ENCODE measurements at places on chromosomes 7 and 10. TPM values are rescaled to one million over a fixed set of nuclear protein-coding genes. Genes with fewer than 3 reads are reported as not detected.
A peak's percentile ranks its signal among the peaks of the same experiment; 100 is the strongest.

Gene TFPI2
- 8.5 TPM for polyA plus RNA-seq

Gene AGAP6
- polyA plus RNA-seq: 26.3 TPM

Gene UTF1
- polyA plus RNA-seq: not detected

Gene INHBA
- polyA plus RNA-seq: 2.7 TPM

Gene FAM13C
- polyA plus RNA-seq: 3.8 TPM

Gene ADARB2
- polyA plus RNA-seq: 0.28 TPM

Gene VWDE
- not detected for polyA plus RNA-seq

Gene RELN
- polyA plus RNA-seq: 1.0 TPM

Gene CYP2C19
- polyA plus RNA-seq: not detected

Gene SUN1
- polyA plus RNA-seq: 203 TPM

GRCh38 chr10:31604096-31604495 is 285.1 kb downstream of the ZEB1 start:
- no peak for DNase-seq

DNA sequence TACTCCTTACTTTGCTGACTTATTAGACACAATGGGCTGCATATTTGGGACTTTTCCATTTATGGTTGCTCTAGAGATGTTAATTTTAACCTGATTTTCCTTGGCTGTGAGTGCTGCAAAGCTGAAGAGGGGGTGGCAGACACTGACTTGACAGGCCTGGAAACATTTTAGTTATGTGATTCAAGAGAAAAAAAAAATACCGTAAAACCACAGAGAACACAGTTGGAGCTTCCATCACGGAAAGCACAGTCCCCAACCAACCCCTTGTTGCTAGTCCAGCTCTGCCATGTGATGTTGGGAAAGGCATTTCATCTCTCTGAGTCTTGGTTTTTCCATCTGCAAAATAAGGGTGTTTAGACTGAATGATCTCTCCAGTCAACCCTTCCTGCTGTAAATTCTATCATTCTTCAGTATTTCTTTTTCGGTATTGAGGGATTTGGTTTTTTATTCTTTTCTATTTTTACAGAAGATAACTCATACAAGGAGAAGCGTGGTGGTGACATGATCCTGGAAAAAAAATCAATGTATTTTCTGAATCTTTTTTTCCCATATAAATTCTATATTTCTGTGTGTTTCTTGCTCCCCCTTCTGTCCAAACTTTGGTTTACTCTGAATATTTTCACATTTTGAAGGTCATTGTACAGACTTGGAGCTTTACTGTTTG is 246.1 kb downstream of the REEP3 start:
- no peak for DNase-seq

DNA sequence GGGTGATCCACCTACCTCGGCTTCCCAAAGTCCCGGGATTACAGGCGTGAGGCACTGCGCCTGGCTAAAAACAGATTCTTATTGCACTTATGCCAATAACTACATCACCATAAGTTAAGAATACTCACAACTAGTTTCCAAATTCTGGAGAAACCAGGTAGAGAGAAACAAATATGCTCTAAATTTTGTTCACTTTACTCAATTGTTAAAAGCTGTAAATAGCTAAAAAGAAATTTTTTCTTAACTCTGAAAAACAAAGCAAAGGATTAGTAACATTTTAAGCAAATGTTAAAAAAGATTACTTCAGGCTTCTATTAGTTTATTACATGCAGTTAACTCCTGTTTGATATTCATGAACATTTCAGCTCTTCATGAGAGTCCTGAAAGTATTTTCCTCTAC is 28.3 kb upstream of the ZMIZ2 start:
- DNase-seq: no peak

GRCh38 chr10:97182288-97182990 is 3.3 kb downstream of the SLIT1 start:
- no peak for DNase-seq

- DNase-seq: peak; percentile 32
These were observed 8.7 kb upstream of the POLD2 start for GRCh38 chr7:44132039-44132438.

DNA sequence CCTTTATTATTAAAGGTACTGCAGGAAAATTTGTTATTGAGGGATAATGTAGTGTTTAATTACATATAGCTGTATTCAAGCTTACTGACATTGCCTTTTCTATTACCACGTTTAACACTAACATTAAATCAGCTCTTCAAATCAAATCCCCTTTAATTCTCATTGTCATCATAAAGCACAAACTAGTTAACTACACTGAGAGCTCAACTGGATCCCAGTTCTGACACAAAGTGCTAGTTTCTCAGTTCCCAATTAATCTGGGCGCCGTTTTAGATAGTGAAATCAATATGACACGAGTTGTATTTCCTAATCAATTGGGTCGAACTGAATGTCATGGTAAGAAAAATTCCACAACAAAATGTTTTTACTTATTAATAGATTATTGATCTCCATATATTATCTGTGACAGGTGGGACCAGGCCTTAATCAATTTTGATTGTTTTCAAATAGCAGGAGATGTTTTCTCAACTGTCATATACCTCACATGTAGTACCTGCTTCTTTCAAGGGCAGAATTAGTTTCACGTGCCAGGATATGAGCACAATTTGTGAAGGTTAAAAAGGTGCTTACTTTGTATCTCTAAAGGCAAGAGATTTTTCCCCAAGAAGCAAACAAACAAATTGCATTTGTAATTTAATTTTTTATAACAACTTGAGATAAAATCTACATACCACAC is 71.0 kb downstream of the AASS start:
- DNase-seq: no peak

DNA sequence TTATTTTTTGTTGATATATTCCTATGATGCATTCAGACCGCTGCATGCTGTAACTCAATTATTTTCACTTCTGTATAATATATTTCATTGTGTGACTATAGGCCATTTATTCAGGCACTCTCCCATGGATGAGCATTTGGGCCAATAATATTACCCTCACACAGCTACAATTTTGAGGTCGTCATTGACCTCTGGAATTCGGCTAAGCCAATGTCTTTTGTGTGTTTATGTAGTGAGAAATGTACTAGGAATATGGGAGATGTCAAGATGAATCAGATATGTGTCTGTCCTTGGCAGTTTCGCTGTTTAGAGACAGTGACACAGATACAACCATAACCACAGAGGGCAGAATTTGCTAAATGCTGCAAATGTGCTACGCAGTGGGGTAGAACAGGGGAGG is 474.2 kb downstream of the ADRA2A start:
- no peak for DNase-seq

GRCh38 chr7:45726883-45727282 is 146.0 kb downstream of the CCDC201 start:
- DNase-seq: no peak

DNA sequence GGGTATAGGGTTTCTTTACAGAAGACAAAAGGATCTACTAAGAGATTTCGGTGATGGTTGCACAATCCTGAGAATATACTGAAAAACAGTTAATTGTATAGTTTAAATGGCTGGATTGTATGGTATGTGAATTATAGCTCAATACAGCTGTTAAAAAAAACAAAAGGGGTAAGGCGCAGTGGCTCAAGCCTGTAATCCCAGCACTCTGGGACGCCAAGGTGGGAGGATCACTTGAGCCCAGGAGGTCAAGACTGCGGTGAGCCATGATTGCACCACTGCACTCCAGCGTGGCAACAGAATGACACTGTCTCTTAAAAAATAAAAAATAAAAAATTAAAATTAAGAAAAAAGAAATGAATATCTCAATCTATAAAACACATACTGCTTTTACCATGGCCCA is 18.5 kb downstream of the ESYT2 start:
- DNase-seq: no peak

DNA sequence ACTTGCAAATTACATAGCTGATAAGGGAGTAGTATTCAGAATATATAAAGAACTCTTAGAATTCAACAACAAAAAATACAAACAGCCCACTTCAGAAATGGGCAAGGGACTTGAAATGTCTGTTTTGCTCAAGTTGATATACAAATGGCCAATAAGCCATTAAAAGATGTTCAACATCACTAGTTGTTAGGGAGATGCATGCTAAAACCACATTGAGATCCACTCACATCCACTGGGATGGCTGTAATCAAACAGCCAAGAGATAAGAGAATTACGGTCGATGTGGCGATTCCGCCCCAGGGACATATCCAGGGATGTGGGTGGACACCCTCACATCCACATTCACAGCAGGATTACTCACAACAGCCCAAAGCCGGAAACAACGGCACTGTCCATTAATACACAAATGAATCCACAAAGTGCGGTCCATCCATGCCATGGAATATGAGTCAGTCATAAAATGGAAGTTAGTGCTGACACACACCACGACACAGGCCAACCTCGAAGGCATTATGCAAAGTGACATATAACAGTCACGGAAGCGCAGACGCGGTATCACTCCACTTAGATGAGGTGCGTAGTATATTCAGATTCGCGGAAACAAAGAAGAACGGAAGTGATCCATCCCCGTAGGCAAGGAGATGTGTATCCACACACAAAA is 227.8 kb downstream of the DNAJB6 start:
- no peak for DNase-seq

DNA sequence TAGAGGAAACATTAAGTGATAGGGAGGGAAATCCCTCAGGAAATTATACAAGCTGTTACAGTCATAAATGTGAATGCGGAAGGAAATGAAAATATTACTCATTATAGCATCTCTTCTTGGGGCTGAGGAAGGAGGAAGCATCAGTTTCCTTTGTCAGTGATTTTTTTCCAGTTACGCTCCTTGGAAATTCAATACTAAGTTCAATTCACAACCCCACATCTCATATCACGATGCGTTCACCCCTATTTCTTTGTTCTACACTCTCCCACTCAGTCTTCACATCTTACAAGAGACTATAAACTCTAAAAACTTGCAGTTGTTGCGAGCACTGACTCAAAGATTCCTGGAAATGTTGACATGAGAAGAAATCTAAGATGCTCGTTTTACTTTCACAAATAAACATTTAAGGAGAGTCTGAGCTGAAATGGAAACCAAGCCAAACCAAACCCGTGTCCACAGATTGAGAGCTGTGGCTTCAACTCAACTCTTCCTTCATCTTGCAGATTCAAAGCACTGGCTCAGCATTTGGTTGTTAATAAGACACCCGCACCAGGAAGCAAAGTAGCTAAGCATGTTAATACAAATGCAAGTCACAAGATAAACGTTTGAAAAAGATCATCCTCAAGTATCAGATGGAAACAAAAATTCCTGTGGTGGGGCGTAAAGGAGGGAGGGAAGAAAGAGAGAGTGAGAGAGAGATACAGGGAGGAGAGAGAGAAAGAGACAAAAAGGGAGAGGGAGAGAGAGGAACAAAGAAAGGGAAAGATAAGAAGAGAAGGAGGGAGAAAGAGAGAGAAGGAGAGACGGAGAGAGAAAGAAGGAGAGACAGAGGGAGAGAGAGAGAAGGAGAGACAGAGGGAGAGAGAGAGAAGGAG is 150.0 kb upstream of the RSU1 start:
- DNase-seq: no peak

DNA sequence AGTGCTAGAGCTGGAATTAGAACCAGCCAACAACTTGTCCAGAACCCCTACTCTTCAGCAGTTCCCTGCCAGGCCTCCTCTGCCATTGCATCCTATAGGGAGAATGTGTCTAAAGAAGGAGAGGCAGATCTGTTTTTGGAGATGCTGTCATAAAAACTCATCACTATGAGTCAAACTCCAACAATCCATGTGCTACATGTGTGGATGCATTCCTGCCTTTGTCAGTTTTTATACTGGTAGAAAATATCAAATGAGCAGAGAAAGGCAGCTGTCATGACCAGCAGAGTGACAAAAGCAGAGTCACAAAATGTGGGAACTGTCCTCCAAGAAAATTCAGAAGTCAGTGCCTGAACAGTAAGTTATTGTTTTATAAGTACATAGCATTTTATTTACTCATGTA is 93.0 kb downstream of the ABLIM1 start:
- no peak for DNase-seq

GRCh38 chr10:93594518-93594917 is 6.5 kb downstream of the RBP4 start:
- DNase-seq: no peak

DNA sequence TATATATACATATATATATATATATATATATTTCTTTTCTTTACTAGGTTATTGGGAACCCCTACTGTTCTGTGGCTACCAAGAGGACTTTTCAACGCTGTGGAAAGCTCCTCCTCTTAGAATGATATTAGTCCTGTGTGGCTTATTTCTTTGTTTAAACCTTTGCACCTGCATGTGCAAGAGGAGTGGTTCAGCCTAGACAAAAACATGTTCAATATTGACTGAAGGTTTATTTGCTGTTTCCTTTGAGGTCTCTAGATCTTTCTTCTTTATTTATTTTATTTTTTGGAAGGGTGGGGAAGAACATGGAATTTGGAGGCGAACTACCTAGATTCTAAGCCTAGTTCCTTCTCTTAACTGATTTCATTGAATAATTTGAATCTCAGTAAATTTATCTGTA is 118.1 kb downstream of the GNAT3 start:
- DNase-seq: no peak

DNA sequence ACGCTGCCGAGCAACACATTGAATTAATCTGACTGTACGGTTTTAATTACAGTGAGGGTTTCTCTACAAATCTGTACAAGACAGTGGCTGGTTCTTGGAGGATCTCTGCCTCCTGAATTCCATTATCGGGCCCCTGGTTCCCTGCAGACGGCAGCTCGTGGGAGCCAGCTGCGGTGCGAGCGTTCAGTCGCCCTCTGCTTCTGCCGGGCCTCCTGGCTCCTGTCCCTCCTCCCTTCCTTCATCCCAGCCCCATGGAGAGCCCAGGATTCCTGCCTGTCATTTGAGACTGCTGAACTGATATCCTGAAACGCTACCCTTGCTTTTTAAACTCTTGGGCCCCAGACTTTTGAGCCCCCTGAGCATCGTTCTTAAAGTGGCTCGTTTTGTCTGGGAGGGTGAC is 6.6 kb upstream of the DLX6 start:
- DNase-seq: no peak

GRCh38 chr10:87878664-87879459 is 15.4 kb downstream of the PTEN start:
- no peak for DNase-seq

GRCh38 chr10:113867904-113868303 is 13.4 kb downstream of the NHLRC2 start:
- DNase-seq: no peak
